ENCODE measurements at places on chromosomes 7 and 10. TPM values are rescaled to one million over a fixed set of nuclear protein-coding genes. Genes with fewer than 3 reads are reported as not detected.

SAP25 gene
- 7.9 TPM for polyA plus RNA-seq

MLXIPL gene
- 195 TPM for polyA plus RNA-seq

LRRC17 gene
- polyA plus RNA-seq: 30.2 TPM

DGKI gene
- polyA plus RNA-seq: 1.4 TPM

ITGA8 gene
- polyA plus RNA-seq: 9.5 TPM

TAS2R3 gene
- polyA plus RNA-seq: 0.15 TPM

VPS41 gene
- 63.7 TPM for polyA plus RNA-seq

PTPRN2 gene
- polyA plus RNA-seq: 13.4 TPM

OPALIN gene
- polyA plus RNA-seq: not detected

DNA sequence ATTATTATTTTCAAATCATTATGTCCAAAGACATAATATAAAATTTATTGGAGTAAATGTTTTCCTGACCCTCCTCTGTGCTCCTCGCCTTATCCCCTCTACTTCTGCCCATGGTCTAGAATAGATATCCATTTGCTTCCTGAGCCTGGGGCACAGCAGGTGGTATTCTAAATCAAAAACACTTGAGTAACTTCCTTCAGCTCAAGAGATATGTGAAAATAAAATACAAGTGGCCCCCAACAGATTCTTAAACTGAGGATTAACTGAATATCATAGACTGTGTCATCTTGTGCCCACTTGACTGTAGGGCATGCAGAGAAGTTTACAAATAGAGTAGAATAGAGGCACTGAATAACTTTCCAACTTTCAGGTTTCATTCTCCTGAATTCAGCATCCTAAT is 59.1 kb downstream of the HGF start:
- H3K27ac ChIP-seq: no peak overlapping the region
- no peaks in the 10 kb centered on the region for H3K27me3 ChIP-seq
- no peak overlapping the region for H3K4me3 ChIP-seq
- DNase-seq: no peak
- H3K4me1 ChIP-seq: no peaks in the 10 kb centered on the region
- no peaks in the 10 kb centered on the region for H3K36me3 ChIP-seq

- H3K27me3 ChIP-seq: no peaks in the 10 kb centered on the region
- no peaks in the 10 kb centered on the region for H3K36me3 ChIP-seq
- no peak for DNase-seq
Observed at GRCh38 chr10:84214046-84214572, 11.2 kb downstream of the LRIT2 start.

DNA sequence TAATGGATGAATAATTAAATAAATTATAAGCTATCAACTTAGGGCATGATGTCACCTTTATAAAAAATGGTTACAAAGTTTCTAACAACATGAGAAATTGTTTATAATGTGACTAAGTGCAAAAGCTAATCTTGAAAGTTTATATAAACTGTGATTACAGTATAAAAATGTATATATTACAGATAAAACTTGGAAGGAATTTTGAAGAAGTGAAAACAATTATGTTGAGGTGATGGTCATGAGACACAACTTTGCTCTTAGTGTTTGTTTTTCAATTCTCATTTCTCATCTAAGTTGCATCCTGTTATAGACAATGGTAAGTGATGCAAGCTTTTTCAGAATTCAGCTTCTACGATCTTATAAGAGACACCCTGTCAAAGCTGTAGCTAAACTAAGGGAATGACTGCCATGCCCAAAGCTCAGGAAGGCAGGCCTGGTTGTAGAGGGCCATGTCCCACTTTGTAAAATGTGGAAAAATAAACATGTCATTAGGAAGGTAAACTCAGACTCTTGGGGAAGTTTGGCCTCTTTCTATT is 23.9 kb downstream of the MACC1 start:
- no peak overlapping the region for H3K27ac ChIP-seq
- DNase-seq: no peak
- no peak overlapping the region for H3K4me3 ChIP-seq
- H3K36me3 ChIP-seq: peaks cover 18% of the 10 kb centered on the region

GRCh38 chr7:2272031-2272430 is 30.0 kb downstream of the NUDT1 start:
- peaks cover 44% of the 10 kb centered on the region for H3K36me3 ChIP-seq
- no peak for DNase-seq
- H3K4me3 ChIP-seq: no peak overlapping the region
- H3K4me1 ChIP-seq: peaks cover 17% of the 10 kb centered on the region
- H3K27ac ChIP-seq: no peak overlapping the region

DNA sequence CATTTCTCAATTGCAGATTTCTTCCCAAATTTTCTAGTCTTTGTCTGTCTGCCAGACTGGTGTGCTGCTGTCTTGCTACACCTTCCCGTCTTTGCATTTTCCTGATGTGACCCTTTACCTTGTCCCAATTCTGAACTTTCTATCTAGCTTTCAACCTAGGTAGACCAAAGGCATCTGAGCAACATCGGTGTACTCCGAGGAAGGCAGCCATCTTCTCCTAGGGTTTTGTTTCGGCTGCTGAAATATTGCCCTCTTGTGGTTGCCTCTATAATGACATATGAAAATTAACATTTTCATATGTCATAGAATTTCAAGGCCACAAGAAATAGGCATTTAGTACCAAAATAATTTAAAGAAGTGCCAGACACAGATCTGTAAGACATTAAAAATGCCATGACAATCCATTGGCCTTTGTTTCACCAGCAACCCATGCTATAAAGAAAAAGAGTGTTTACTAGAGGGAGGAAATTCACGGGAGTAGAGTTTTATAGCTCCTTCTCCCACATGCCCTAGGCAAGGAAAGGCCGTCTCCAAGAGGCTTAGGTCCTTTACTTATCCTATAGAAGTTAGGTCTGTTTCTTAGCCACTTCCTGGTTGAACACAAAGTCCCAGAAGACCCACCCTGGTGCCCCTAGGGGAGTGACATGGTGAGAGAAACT is 23.4 kb downstream of the OR9A2 start:
- no peak overlapping the region for H3K4me3 ChIP-seq
- H3K27ac ChIP-seq: no peak overlapping the region
- peaks cover 8% of the 10 kb centered on the region for H3K4me1 ChIP-seq
- DNase-seq: peak; percentile 33
- no peaks in the 10 kb centered on the region for H3K27me3 ChIP-seq
- H3K36me3 ChIP-seq: no peaks in the 10 kb centered on the region

GRCh38 chr10:5935628-5936027 is 41.7 kb downstream of the IL15RA start:
- no peaks in the 10 kb centered on the region for H3K27me3 ChIP-seq
- no peak overlapping the region for H3K4me3 ChIP-seq
- H3K4me1 ChIP-seq: no peaks in the 10 kb centered on the region

DNA sequence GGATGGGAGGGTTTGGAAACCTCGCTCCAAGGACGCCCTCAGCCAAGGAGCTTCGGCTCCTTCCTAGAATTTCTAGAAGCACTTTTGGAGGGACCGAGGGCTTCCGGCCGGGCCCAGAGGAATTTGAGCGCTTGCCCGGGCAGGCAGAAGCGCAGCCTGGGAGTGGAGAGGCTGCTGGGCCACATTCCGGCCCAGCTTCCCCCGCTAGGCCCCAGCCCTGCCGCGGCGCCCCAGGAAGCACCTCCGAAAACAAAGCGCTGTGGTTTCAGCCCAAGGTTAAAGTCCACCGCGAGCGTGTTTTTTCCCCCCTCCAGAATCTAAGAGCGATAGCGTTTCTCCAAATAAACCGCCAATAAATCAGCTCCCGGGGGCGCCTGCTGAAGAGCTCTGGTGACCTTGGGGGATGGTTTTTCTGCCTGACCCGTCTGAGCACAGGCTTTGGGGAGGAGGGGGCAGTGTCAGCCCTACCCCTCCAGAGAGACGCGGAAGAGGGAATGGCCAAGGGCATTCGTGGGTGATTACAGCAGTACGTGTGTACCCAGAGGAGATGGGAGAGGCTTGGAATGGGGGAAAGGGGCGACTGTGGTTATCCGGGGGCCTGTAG is 5.7 kb upstream of the TNRC18 start:
- peak overlapping the region; percentile 99 for H3K27ac ChIP-seq
- peak overlapping the region; percentile 95 for H3K4me3 ChIP-seq
- H3K27me3 ChIP-seq: no peaks in the 10 kb centered on the region
- peaks cover 25% of the 10 kb centered on the region for H3K4me1 ChIP-seq

- no peaks in the 10 kb centered on the region for H3K27me3 ChIP-seq
- H3K27ac ChIP-seq: no peak overlapping the region
- DNase-seq: no peak
- H3K36me3 ChIP-seq: no peaks in the 10 kb centered on the region
Observed at GRCh38 chr7:133638857-133639256, 386.0 kb downstream of the EXOC4 start.

DNA sequence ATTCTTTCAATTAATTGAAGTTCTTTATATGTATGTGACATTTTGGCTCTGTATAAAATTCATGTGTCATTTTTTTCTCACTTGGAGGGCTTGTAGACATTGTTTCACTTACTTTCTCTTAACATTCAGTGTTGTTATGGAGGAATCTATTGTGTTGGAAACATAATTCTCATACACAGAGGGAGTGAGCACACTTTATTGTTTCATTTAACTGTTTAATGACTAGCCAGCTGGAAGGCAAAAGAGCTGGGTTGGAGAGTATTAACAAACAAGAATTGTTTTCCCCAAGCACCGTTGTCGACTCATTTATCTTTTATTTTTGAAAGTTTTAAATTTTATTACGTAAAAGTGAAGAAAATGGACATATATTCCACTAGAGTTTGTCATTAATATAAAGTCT is 98.8 kb downstream of the PTPN20 start:
- no peak overlapping the region for H3K27ac ChIP-seq
- no peak for DNase-seq
- H3K4me1 ChIP-seq: no peaks in the 10 kb centered on the region
- H3K4me3 ChIP-seq: no peak overlapping the region

GRCh38 chr10:77915319-77916105 is 11.0 kb downstream of the DLG5 start:
- H3K27ac ChIP-seq: no peak overlapping the region
- H3K4me3 ChIP-seq: no peak overlapping the region
- peaks cover 19% of the 10 kb centered on the region for H3K4me1 ChIP-seq
- no peak for DNase-seq

DNA sequence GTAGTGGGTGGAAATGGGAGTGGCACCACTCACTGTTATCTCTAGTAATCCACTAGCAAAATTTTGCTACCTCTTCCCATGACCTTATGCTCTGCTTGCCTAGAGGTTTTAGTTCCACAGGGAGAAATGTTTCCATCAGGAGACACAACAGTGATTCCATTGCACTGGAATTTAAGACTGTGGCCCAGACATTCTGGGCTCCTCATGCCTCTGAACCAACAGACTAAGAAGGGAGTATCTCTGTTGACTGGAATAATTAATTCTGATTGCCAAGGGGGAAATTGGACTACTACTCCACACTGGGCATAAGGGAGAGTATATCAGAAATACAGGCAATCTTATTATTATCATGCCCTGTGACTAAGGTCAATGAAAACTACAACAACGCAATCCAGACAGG is 16.2 kb upstream of the BRAF start:
- no peaks in the 10 kb centered on the region for H3K36me3 ChIP-seq
- no peaks in the 10 kb centered on the region for H3K27me3 ChIP-seq

DNA sequence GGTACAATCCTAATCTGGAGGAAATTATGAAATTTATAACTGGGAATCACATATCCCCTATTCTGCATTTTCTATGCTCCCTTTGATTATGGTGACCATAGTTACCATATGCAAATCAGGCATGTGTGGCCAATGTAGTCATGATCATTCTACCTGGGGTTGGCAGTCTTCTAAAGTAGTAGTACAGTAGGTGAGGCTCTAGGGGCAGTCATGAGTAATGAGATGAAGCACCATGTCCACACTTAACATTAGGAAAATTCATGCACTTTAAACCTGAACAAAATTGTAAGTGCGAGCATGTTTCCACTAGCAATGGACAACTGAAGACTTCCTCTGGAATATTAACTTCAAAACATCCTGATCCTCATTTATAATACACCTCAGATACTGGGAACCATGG is 545.9 kb downstream of the SUGCT start:
- no peaks in the 10 kb centered on the region for H3K27me3 ChIP-seq
- H3K36me3 ChIP-seq: no peaks in the 10 kb centered on the region
- no peak for DNase-seq
- H3K27ac ChIP-seq: no peak overlapping the region
- H3K4me1 ChIP-seq: no peaks in the 10 kb centered on the region

DNA sequence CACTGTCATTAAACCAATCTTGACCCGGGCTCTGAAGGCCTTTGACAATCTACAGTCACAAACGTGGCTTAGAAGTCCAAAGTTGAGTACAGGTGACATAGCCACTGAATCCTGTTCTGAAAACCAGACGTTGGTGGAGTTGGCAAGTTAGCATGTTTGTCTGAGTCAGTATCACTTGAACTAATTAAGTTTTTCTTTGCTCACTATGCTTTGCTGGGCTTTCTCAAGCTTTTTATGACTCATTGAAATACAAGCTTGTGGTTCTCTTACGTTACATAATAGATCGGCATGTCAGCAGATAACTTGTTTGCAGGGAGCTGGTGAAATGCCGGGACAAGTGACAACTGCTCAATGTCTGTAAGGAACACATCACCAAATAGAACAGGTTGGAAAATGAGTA is 53.8 kb downstream of the ARL5B start:
- peaks cover 5% of the 10 kb centered on the region for H3K4me1 ChIP-seq
- no peaks in the 10 kb centered on the region for H3K36me3 ChIP-seq
- DNase-seq: peak; percentile 78
- no peaks in the 10 kb centered on the region for H3K27me3 ChIP-seq
- peak overlapping the region; percentile 69 for H3K27ac ChIP-seq

DNA sequence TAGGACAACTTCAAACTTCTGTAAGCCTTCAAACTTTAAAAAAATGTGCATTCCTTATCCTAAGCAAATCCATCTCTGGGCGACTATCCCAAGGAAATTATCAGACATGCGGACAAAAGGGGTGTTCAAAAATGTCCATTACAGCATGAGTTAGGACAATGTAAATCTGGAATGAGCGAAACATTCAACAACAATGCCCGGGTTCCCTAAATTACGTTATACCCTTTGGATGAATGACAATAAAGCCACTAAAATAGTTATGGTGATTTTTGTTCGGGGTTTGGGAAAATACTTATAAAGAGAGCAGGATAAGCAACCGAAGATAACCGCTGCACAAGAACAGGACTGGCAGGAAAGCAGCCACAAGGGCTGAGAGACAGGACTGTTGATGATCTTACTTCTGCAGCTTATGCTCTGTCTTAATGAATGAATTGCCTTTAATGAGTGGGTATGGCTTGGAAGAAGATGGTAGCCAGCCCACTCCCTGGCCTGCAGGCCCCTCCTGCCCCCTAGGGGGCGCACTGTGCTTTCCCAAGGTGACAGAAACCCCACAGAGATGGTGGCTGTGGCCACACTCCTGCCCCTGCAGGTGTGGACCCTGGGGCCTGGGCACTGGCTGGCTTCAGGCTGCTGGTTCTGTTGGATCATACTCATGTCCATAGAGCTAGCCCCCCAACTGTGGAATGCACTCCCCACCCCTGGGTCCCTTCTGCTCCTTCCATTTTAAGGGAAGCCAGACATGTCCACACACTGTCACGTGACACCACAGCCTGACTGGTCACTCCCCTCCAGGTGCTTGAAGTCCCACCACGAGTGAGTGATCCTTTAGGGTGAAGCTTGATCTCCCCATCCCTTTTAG is 45.0 kb downstream of the ZCCHC24 start:
- no peaks in the 10 kb centered on the region for H3K36me3 ChIP-seq
- peak overlapping the region; percentile 90 for H3K27ac ChIP-seq
- H3K4me3 ChIP-seq: no peak overlapping the region

Data from large intestine (tissue), 12 donors.